Activated CD4-positive, alpha-beta memory T cell treated with anti-CD3 and anti-CD28 coated beads for 36 hours (primary cell): ENCODE measurements at places on chromosomes 12 and 14.

DNA sequence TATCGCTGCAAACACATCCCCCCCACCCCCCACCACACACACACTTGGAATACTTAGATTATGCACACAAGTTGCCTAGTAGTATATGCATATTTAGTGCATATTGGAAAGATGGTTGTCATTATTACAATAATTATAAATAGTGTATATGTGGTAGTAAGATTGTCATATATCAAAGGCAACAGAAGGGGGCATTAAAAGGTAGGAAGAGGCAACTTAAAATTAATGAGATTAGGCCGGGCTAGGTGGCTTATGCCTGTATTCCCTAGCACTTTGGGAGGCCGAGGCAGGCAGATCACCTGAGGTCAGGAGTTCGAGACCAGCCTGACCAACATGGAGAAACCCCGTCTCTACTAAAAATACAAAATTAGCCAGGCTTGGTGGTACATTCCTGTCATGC, 52.1 kb downstream of the GSC start:
- no peak overlapping the region for H3K27ac ChIP-seq
- no peak for DNase-seq
- no peaks in the 10 kb centered on the region for H3K36me3 ChIP-seq
- H3K27me3 ChIP-seq = no peaks in the 10 kb centered on the region
- no peak overlapping the region for H3K4me3 ChIP-seq

- H3K4me3 ChIP-seq = no peak overlapping the region
- H3K27ac ChIP-seq = no peak overlapping the region
- no peaks in the 10 kb centered on the region for H3K4me1 ChIP-seq
- no peak for DNase-seq
- no peaks in the 10 kb centered on the region for H3K36me3 ChIP-seq
Observed at GRCh38 chr14:45793081-45793480, 540.1 kb upstream of the MIS18BP1 start.

GRCh38 chr12:56565510-56566101, 44.0 kb downstream of the RBMS2 start:
- H3K36me3 ChIP-seq = no peaks in the 10 kb centered on the region
- peak overlapping the region; percentile 63 for H3K4me3 ChIP-seq
- H3K27ac ChIP-seq = no peak overlapping the region
- peaks cover 21% of the 10 kb centered on the region for H3K4me1 ChIP-seq

GRCh38 chr14:29030121-29030520, 263.5 kb downstream of the FOXG1 start:
- no peak overlapping the region for H3K4me3 ChIP-seq
- H3K36me3 ChIP-seq = no peaks in the 10 kb centered on the region
- no peak for DNase-seq
- no peaks in the 10 kb centered on the region for H3K27me3 ChIP-seq

GRCh38 chr12:96069511-96070231, 34.3 kb upstream of the LTA4H start:
- H3K4me1 ChIP-seq = peaks cover 18% of the 10 kb centered on the region
- no peak overlapping the region for H3K4me3 ChIP-seq
- no peak overlapping the region for H3K27ac ChIP-seq
- DNase-seq = no peak
- H3K36me3 ChIP-seq = no peaks in the 10 kb centered on the region

DNA sequence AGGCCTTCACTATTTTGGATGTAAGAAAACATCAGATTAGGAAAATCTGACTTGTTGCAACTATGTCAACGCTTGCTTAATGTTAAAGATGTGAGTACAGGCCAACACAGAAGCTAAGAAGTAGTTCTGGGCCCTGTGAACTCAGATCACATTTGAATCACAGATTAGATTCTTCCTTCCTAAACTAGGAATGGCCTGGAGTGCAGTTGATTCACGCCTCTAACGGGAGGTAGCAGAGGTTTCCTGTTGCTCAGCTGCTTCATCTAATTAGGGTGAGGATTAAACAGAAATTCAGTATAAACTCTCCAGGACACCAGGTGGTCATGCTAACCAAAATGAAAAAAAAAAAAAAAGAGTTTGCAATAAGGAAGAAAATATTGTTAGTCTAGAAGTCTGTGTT, 314.3 kb downstream of the TRHDE start:
- H3K27ac ChIP-seq = no peak overlapping the region
- no peak for DNase-seq
- no peak overlapping the region for H3K4me3 ChIP-seq
- no peaks in the 10 kb centered on the region for H3K27me3 ChIP-seq
- H3K4me1 ChIP-seq = no peaks in the 10 kb centered on the region
- H3K36me3 ChIP-seq = no peaks in the 10 kb centered on the region

- H3K36me3 ChIP-seq = no peaks in the 10 kb centered on the region
- H3K27ac ChIP-seq = no peak overlapping the region
- no peak overlapping the region for H3K4me3 ChIP-seq
- peaks cover 22% of the 10 kb centered on the region for H3K4me1 ChIP-seq
Observed at GRCh38 chr14:60506985-60507829, 1.7 kb upstream of the SIX6 start.
